ENCODE measurements at places on chromosomes 3 and 15.

DNA sequence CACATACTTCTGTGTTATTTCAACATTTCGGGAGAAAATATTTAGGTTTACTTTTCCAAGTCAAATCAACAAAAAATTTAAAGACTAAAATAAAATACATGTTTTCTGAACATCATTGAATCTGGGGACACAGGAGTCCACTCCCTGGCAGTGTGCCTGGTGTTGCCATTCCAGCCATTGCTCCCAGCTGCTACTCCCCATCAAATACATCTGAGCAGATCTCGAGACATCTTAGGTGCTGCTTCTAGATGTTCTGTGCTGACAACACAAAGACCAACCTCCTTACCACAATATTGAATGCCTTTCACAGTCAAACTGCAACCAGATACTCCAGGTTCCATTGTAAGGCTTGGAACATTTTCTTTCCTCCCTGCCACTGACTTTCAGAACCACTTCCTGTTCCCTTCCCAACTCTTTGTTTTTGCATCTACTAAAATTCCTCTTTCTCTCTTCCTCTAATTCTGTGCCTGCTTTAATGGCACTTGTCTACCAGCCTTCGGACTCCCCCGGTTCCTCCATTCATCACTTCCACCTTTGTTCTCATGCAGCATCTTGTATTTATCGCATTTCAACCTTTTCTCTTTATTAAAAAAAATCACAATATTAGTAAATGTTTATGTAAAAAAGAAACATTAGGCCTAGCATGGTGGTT lies 81.1 kb upstream of the SLC4A7 start:
- DNase-seq, result no peak

GRCh38 chr3:23620638-23621015 lies 185.1 kb upstream of the UBE2E1 start:
- no peak for DNase-seq

DNA sequence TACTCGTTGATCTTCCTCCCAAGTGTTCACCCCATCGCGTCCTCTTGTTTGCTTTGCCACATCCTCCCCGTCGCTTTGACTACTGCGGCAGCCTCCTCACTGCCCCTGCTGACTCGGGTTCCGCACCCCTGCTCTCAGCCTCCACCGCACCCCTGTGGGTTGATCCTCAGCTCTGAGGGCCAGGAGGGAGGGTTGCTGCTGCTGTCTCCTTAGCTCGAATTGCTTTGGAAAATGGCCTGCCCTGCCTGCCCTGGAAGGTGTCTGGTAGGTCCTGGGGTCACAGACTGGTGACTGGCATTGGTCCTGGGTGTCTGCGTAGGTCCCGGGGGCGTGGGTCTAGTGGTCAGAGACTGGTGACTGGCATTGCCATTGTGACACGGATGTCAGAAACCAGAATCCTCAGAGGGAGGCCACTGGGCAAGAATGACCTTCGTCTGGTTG lies 9.4 kb downstream of the MUC4 start:
- DNase-seq, result no peak

DNA sequence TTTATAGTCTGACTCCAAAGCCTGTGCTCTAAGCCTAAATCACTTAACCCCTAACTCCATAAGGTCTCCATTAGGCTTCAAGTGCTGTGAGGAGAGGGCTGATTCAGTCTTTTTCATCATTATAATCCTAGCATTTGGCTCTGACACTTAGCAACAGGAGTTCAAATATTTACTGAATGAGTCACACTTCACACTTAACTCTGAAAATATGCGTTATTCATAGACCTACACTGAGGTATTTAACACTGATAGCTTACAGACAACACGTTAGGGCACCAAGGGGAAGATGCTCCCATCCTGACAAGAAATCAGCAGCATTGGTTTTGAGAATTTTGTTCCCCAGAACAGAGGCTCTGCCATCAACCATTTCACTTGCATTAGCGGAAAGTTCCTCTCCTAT lies 53.5 kb downstream of the MSL2 start:
- peak; percentile 84 for DNase-seq

- no peak for DNase-seq
These were observed 23.2 kb downstream of the PLA2G4B start for GRCh38 chr15:41861736-41862356.

DNA sequence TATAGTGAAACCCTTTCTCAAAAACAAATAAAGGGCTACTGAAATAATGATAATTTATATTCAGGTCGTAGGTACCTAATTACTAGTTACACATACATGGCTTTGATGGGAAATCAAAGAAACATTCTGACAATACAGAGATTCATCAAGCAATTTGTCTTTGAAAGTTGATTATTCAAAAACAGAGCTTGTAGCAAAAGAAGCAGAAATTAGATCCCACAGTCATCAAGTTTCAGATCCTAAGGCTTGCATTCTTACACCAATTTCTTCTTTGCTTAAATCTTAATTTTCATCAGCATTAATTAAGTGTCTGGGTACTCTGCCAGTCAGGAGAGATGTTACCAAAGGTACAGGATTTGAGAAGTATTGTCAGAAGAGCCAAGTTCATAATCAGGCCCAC lies 1.5 kb upstream of the HEXA start:
- no peak for DNase-seq

DNA sequence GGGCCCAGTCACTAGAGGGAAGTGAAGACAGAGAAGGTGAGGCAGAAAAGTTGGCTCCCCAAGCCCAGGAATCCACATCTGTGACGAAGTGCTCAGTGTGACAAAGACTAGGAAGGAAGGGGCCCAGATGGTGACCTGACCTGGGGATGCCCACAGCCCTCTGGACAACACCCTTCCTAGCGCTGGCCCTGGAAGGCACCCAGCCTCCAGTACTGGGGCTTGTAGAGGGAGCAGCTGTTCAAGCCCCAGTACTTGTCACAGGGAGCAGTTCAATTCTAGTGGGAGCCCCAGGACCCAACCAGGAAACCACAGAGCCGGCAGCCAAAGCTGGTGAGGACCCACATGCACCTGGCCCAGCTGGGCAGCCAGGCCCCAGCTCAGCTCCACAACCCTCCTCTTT lies 190.8 kb downstream of the XXYLT1 start:
- no peak for DNase-seq

- DNase-seq, result no peak
These were observed 784.0 kb downstream of the ZPLD1 start for GRCh38 chr3:103218793-103219192.

DNA sequence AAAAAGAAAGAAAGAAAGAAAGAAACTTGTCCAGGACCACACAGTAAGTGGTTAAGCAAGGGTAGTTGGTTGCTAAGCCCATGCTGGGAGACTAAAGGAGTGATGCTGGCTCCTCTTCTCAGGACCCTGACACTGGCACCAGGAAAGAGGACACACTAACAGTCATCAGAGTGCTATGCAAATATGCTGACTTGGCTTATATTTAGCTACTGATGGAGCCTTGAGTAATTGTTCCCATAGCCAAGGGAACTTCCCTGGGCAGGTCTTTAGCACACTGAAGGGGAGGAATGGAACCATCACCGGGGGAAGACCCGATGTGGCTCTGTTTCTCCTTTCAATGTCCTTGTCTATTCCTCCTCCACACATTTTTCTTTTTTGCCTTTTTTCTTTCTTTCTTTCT lies 6.2 kb downstream of the TMEM40 start:
- peak; percentile 75 for DNase-seq

DNA sequence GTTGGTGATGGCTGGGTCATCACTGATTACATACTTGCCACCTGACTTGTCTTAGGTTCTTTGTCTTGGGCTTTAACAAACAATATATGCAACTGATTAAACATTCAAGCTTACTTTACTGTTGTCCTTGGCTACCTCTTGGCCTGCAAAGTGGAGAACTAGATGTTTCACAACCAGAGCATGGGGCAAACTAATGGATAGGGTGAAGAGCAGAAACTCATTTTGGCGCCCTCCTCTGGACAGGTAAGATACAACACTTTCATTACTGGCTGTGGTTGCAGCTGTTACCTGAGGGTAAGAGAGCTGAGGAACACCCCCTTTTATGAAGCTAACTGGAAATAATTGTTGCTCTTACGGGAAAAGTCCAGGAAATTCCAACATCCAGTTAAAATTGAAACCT lies 262.1 kb downstream of the NAALADL2 start:
- DNase-seq, result peak; percentile 58
